ENCODE measurements at places on chromosomes 5 and 9.
A peak's percentile ranks its signal among the peaks of the same experiment; 100 is the strongest.

GRCh38 chr5:125220284-125220683 lies 473.8 kb upstream of the ZNF608 start:
- DNase-seq: no peak

DNA sequence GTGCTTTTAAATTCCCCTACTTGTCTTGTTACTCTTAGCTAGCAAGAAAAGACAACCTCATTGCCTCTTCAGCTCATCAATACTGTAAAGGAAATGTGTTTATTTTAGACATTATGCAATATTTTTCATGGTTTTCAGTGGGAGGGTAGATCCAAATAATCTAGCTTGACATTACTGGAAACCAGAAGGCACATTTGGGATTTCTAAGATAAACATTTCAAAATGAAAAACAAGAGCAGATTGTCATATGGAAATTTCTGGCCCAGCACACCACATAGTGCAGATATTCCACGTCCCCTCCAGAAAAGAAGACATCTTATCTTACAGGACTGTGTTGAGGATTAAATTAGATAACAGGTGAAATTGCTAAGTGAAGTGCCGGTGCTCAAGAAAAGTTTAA lies 296.9 kb downstream of the MSX2 start:
- DNase-seq: no peak

DNA sequence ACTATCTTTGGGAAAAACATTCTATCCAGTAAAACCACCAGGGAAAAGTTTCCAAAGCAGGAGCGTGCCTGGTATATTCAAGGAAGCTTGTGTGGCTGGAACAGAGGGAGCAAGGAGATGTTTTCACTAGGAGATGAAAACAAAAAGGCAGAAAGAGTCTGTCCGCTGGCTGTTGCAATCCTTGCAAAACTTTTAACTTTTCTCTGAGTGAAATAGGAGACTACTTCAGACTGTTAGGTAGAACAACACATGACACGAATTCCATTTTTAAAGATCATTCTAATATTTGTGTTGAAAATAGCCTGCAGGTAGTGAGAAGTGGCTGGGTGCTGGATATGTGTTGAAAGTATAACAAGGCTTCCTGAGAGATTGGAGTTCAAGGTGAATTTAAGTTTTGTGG lies 69.5 kb downstream of the PRR16 start:
- no peak for DNase-seq

GRCh38 chr5:167998148-167998767 lies 293.2 kb upstream of the WWC1 start:
- DNase-seq: no peak

GRCh38 chr9:4321554-4321953 lies 21.7 kb upstream of the GLIS3 start:
- DNase-seq: no peak

DNA sequence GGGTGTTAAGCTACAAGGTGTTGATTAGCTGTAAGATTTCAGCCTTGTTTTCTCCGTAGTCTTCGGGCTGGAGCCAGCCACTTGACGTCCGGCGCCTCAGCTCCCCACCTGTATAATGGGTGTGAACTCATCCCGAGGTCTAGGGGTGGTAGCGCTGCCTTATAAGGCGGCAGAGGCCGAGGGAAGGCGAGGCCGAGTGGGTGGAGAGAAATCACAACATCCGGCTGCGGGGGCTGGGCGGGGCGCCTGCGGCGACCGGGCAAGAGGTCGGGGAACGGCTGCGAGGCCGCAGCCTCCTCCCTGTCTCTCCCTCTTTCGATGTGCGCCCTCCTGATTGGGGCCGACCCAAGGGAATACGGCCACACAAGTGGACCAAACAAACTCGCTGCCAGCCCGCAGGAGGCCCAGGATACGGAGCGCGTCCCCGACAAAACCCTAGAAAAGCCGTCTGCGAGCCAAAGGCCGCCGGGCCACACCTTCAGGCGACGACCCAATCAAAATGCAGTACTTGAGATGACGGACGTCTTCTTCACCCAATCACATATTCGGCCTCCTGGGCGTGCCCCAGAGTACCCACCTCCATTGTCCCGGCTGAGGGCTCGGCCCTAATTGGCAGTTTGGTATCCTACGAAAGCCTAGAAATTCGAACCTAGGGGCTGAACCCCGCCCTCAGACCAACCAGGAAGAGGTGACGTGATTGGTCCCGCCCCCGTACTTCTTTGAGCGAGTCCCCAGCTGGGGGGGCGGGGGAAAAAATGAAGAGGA lies 493 bp upstream of the GRK6 start:
- peak; percentile 100 for DNase-seq

DNA sequence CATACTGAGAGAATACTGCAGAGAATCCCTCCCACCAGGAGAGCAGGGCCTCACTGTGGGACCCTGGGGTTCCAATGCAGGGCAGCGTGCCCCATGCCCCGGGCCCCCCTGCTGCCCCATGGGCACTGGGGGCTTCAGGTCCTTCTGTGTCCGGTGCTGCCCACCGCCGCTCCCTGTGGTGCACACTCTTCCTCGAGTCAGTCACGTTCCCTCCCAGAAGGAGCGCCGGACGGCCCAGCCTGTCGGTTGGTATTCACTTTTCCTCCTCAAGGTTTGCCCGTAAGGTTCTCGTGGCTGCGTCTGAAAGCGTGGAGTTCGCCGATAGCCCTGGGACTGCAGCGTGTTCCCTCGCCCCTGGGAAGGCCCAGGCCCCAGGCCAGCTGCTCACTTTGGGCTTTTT lies 48.1 kb upstream of the FCN2 start:
- DNase-seq: no peak

DNA sequence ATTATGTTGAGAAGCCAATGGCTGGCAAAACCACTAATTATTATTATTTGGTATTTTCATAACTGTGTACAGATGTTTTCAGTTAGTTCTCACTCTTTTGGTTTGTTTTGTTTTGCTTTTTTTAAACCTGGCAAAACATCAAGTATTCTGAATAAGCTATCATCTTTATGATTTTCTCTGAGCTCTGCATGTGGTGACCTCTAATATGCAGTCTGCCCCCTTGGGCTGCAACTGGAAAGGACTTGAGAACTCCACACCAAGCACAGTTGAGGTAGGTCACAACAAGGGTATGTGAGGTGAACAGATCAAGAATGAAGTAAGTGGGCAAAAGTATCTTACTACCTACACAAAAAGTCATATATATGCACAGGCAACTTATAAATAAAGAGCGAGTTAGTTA lies 202.2 kb downstream of the NFIB start:
- DNase-seq: no peak

- DNase-seq: no peak
Measured at GRCh38 chr9:37037503-37038301, 3.6 kb upstream of the PAX5 start.

DNA sequence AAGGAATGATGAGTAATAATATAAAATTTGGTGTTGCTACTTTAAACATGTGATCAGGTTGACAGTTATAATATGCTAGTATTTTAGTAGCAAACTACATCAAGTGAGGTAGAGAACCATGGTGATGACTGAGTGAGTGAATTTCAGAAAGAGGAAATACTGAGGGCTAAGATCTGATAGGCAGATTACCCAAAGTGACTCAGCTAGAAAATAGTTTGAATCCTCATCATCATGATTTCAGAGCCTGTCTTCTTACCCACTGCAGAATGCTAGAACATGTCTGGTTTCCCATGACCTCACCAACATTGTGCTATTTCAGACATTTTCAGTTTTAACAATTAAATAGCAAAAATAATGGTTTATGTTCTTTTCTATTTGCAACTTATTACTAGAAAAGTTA lies 602.1 kb downstream of the TAF11L14 start:
- no peak for DNase-seq

DNA sequence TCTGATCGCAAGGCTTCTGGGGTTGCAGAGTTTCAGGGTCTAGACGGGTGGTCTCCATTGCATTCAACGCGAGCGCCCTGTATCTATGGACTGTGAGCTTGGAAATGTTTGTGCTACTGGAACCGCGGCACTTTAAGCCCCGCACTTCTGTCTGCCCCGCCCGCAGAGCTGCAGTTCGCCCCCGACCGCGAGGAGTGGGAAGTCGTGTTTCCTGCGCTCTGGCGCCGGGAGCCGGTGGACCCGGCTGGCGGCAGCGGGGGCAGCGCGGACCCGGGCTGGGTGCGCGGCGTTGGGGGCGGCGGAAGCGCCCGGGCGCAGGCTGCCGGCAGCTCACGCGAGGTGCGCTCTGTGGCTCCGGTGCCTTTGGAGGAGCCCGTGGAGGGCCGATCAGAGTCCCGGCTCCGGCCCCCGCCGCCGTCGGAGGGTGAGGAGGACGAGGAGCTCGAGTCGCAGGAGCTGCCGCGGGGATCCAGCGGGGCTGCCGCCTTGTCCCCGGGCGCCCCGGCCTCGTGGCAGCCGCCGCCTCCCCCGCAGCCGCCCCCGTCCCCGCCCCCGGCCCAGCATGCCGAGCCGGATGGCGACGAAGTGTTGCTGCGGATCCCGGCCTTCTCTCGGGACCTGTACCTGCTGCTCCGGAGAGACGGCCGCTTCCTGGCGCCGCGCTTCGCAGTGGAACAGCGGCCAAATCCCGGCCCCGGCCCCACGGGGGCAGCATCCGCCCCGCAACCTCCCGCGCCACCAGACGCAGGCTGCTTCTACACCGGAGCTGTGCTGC lies 1.0 kb downstream of the ADAMTS19 start:
- DNase-seq: peak; percentile 8

GRCh38 chr9:135251996-135252760 lies 164.7 kb downstream of the OLFM1 start:
- no peak for DNase-seq

GRCh38 chr5:777756-778161 lies 6.8 kb downstream of the ZDHHC11B start:
- DNase-seq: no peak

DNA sequence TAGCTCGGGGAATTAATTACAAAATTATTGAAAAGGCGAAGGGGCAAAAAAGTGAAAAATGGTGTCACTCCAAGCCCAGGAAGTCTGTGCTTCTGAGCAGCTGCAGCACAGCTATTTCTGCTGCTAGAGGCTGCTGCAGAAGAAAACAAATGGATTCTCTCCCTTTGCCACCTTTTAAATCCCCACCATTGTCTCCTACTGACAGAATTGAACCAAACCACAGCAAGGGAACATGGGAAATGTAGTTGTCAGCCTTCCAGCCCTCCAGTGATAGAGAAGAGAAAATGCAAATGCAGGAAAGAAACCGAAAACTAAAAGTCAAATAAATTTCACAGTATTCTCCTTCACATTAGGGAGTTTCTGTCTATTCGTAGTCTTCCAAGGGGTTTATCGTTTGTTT lies 33.4 kb upstream of the CDC42SE2 start:
- no peak for DNase-seq

- DNase-seq: no peak
Measured at GRCh38 chr5:92769978-92770377, 811.0 kb downstream of the NR2F1-AS1 start.

GRCh38 chr5:95884511-95884910 lies 62.0 kb upstream of the GLRX start:
- DNase-seq: no peak

DNA sequence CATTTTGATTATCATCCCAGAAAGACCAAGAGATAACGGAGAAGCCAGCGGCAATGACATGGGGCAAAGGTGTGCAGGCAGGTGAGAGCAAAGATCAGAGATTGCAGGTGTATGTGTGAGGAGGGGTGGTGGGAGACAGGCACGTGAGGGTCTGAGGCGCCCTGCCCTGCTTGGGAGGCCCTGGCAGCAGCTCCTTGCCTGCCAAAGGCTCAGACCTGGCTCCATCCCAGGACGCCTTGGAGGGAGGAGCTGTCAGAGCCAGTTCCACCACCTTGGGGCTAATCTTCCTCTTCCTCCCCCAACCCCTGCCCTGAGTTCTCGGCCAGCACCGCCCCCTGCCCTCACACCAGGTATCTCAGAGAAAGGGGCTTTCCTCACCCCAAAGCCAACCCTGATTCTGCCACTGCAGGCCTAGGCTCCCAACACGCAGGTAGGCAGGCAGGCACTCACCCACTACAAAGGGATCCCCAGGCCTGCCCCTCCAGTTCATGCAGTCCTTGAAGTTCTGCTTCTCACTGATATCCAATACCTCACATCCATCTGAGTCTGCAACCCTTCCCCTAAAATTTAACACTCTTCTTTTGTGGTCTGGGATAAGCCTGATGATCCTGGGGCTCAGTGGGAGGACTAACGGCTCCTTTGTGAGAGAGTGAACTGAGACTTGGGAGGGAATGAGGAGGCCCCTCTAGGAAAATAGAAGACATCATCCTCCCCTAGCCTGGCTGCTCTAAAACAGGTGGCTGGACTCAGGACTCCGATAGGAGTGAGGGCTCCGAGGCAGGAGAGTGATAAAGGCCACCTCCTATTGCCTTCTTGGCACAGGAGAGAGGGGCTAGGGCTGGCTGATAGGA lies 1.8 kb downstream of the AQP3 start:
- DNase-seq: no peak

GRCh38 chr5:109868737-109869136 lies 179.0 kb downstream of the MAN2A1 start:
- DNase-seq: no peak

GRCh38 chr9:2321523-2322148 lies 300.0 kb upstream of the VLDLR start:
- DNase-seq: no peak

GRCh38 chr5:80780024-80780423 lies 125.2 kb upstream of the DHFR start:
- DNase-seq: no peak

- no peak for DNase-seq
Measured at GRCh38 chr5:168601972-168602371, 22.8 kb upstream of the PANK3 start.

DNA sequence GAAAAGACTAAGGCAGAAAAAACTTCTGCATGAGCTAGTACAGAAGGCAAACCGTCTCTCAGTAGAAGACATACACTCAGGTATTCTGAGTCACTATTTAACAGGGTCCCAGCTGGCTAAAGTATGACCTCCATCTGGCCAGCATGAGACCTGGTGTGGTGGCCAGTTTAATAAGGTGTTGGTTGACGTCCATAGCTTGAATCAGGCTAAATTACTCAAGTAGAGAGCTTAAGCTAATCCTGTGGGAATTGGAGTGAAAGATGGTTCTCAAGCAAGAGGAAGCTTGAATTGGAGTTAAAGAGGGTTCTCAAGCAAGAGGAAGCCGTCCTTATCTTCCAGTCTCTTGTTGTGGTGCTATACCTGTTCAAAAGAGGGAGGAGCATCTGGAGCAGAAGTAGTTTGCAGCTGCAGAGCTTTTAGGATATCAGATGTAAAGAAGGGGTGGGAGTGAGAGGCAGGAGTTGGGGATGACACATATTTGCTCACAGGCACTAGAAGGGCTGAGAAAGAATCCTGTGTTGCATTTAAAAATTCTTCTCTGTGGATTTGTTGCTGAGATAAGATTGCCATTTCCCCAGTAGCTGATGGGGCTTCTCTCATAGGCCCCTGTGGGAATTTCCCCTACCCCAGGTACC lies 136.1 kb upstream of the RUSC2 start:
- DNase-seq: no peak

DNA sequence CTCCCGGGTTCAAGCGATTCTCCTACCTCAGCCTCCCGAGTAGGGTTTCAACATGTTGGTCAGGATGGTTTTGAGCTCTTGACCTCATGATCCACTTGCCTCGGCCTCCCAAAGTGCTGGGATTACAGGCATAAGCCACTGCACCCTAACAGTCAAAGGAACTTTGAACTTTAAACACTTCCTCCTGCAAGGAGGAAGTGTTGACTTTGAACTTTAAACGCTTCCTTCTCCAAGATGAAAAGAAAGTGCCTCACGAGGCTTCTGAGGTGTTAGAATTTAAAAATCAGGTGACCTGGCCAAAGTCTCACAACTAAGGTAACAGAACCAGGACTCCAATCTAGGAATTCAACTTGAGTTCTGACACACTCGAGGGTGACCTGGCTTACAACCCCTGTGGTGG lies 150.9 kb downstream of the BRINP1 start:
- DNase-seq: no peak

GRCh38 chr5:34042321-34042720 lies 692 bp downstream of the C1QTNF3 start:
- DNase-seq: no peak

Measured in activated CD4-positive, alpha-beta T cell treated with anti-CD3 and anti-CD28 coated beads, Interleukin-2, amount 50 U/mL, for 48 hours (primary cell).